ENCODE measurements at places on chromosomes 11 and 22.

DNA sequence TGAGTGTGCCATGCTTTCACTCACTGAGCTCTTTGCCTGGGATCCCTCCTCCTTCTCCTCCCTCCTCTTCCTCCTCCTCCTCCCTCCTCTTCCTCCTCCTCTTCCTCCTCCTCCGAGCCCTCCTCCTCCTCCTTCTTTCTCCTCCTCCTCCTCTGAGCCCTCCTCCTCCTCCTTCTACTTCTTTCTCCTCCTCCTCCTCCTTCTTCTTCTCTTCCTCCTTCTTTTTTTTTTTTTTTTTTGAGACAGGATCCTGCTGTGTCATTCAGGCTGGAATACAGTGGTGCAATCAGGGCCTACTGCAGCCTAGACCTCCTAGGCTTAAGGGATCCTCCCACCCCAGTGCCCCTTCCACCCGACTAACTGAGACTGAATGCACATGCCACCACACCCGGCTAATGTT, 62.3 kb downstream of the DEUP1 start:
- no peak for DNase-seq

- no peak for DNase-seq
Observed at GRCh38 chr11:16921019-16921418, 93.2 kb downstream of the PLEKHA7 start.

DNA sequence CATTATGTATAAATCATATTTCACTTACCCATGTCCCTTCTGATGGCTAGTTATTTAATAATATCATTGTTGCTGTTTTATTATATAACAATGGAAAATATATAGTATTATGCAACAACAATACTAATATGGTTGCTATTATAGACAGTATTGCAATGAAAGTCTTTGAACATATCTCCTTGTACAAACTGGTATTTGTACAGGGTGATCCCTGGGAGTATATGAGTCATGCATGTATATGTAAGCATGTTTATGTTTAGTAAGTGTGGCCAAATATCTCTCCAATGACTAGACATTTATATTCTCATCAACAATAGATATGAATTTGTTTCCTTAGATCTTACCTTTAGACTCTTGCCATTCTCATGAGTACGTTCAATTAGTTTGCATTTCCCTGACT, 55.9 kb downstream of the KCNC1 start:
- DNase-seq = peak; percentile 52

DNA sequence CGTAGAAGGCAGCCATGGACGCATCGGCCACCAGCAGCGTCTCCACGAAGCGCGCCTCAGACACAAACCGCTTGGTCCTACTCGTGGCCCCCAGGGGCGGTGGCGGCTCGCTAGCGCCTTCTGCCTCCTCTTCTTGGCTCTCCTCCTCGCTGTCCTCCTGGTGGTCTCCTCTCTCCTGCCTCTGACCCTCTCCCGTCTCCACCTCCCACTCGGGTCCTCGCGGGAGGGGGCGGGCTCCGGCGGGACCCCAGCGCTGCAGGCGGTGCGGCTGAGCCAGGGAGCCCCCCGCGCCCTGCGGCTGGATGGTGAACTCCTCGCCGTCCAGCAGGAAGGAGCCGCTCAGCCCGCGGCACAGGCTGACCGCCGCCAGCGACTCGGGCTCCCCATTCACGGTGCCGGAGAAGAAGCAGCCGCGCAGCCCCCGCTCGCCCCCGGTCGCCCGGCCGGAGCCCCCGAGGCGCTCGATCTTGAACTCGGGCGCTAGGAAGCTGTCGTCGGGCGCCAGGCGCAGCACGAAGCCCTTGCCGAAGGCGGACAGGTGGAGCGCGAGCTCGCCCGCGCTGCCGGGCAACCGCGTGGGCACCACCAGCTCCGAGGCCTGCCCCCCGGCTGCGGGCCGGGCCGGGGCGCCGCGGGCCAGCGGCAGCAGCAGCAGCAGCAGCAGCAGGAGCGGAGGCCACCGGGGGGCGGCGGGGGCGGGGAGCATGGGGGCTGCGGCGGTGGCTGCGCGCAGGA, 661 bp downstream of the ADAMTS8 start:
- no peak for DNase-seq

DNA sequence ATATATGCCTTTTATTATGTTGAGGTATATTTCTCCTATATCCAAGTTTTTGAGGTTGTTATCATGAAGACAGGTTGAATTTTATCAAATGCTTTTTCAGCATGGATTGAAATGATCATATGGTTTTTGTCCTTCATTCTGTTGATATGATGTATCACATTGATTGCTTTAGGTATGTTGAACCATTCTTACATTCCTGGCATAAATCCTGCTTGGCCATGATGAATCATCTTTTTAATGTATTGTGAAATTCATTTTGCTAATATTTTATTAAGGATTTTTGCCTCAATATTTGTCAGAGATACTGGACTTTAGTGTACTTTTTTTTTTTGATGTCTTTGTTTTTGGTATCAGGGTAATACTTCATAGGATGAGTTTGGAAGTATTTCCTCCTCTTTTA, 283.8 kb upstream of the C11orf87 start:
- DNase-seq = no peak

DNA sequence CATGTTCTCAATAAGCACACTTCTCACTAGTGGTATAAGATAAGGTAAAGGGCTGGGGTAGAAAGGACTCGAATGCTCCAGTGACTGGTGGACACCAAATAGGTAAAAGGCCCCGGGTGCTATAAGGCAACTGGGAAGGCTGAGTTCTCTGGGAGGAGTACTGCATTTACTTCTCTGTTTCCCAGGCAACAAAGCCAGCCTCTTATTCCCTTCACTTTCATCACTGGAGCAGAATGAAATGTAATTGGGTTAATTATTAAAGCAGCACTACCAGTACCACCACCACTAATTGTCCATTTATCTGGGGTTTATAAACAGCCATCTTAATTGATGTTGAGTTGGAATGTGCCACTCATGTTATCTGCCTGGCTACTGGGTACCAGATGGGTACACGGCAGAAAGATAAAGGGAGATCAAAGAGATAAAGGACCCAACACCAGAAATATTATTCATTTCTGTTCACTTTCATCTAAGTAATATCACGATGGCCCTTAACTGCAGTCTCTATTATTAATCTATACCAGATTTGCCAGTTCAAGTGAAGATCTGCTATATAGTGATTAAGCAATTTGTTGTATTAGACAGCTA, 94.4 kb upstream of the CHRM4 start:
- no peak for DNase-seq

DNA sequence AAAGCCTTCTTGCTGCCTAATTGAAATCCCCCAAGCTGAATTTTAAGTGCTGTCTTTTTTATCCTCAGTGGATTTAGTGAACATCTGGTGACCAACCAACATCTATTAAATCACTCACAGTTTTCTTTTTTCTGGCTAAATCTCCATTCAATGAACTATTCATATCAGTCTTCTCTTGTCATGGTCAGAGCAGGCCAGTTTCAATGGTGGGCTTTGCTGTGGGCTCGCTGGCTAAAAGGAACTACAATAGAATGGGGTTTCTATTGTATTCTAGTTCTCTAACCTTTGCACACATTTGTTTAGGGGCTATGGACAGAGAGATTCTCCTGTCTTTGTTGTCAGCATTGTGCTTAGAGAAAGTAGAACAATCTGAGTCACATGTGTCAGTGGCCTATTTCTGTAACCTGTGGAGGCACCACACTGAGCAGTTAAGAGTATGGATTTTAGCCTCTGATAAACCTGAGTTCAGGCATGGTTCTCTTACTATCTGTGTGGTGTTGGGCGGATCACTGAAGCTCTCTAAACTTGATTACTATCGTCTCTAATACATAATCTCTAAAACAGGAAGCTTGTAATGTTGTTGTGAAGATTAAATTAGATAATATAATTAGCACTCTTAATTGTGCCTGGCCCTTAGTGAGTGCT, 94.2 kb upstream of the CADM1 start:
- no peak for DNase-seq

DNA sequence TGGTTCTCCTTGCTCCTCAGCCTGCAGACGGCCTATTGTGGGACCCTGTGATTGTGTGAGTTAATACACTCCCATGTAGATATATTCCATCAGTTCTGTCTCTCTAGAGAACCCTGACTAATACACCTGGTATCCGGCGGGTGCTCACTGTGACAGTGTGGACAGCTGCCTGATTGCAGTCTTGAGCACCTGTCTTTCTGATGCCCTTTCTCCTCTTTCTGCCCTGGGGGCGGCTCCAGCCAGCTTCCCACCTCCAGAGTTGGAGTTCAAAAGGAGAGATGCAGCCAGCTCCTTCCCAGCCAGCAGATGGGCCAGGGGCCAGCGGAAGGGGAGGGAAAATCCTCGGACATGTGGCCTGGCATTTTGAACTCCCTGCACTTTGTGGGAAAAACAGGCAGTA, 15.0 kb downstream of the SMIM38 start:
- no peak for DNase-seq

GRCh38 chr22:40636380-40637182, at the start of gene MRTFA:
MRTFA (minus strand) TSS chr22:40636719.
- peak; percentile 100 for DNase-seq

- no peak for DNase-seq
Observed at GRCh38 chr11:36330411-36330810, 34.3 kb downstream of the PRR5L start.

DNA sequence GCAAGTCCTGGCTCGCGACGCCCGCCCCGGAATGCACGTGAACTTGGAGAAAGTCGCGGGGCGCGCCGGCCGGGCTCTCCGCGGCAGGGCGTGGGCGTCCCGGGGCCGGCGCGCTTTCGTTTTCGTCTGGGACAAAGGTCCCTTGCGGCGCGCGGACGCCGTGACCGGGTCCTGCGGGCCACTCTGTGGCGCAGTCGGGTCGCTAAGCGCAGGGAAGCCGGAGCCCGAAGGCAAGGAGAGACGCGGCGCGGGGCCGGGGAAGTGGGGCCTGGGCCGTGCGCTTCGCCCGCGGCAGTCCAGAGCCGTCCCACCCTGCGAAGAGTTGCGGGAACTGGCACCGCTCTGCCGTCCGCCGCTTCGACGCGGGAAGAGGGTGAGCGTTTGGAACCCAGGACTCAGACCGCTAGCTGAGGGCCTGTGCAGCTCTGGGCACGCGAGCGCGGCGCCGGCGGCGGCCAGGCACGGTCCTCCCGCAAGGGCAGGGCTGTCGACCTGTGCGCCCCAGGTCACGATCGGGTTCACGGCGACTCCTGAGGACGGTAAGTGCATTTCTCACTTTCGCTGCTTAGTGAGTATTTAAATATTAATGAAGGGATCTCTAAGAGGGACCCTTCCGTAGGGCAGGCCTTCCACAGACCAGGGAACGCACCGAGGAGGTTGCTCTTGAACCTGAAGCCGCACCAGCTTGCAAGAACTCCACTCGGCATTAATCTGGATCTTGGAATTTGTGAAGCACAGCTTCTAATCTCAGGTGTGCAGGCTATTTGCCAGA, 78.0 kb upstream of the PPARA start:
- DNase-seq = peak; percentile 47

DNA sequence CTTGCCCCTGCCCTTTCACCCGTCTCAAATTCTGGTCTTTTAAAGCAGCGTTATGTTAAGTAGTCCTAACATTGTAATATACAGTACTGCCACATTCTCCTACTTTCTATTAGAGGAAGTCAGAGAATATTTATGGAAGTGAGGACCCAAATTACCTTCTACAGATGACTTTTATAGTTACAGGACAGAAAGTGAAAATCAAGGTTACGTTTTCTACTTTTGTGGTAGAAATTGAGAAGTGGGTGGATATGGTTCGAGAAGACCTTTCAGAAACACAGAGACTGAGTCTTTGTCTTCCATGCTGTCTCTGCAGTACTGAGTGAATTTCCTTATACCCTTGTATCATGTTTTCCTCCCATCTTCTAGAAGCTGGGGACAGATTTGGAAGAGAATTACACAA, 17.1 kb downstream of the SC5D start:
- DNase-seq = no peak

- no peak for DNase-seq
Observed at GRCh38 chr11:107017433-107018218, 650 bp downstream of the GUCY1A2 start.

DNA sequence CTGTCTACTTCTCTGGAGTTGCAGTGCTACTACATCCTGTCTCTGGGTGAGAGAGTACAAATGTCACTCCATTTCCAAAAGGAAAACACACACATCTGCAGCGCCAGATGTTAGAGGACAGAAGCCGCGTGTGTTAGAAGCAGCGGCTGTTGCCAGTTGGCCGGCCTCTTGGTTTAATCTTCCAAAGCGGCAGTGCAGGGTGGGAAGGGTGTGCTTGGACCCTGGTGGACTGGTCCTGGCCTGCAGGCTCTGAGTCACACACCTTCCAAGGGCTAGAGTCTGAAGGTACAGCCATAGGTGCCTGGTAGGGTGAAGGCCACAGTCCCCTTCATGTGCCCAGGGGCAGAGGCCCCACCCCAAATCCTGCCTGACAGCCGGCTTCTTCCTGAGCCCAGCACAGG, 99.8 kb downstream of the CTTN start:
- no peak for DNase-seq

DNA sequence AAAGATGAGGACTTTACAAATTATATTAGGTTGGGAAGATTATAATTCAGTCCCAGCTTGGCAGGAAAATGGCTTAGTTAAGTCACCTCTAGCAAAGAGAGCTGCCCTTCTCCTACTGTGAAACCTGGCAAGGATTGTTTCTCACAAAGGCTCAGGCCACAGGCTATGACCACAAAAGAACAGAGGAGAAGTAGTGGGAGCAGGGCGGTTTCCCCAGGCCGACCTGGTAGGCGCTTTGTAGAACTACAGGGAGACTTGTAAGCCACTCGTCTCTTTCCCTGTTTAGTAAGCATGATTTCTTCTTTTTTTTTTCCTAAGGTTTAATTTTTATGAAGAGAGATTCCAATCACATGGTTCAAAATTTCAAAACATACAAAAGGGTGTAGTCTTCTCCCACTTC, 4.6 kb downstream of the SNAP29 start:
- DNase-seq = no peak

DNA sequence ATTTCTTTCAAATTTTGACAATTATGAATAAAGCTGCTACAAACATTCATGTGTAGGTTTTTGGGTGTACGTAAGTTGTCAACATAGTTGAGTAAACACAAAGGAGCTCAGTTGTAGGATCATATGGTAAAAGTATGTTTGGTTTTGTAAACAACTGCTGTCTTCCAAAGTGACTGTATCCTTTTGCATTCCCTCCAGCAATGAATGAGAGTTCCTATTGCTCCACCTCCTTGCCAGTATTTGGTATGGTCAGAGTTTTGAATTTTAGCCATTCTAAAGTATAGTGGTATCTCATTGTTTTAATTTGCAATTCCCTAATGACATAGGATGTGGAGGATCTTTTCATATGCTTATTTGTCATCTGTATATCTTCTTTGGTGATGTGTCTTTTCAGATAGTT, 28.0 kb upstream of the PHOX2A start:
- DNase-seq = no peak

GRCh38 chr11:66782726-66783125, 53.7 kb upstream of the SPTBN2 start:
- peak; percentile 0 for DNase-seq

GRCh38 chr11:48078689-48079088, 98.3 kb downstream of the PTPRJ start:
- DNase-seq = no peak

- no peak for DNase-seq
Observed at GRCh38 chr11:133072378-133072777, 459.9 kb downstream of the OPCML start.

Measured in HFFc6 (cell line).